ENCODE measurements at places on chromosomes 12 and 14. TPM values are rescaled to one million over a fixed set of nuclear protein-coding genes. Genes with fewer than 3 reads are reported as not detected.

DNA sequence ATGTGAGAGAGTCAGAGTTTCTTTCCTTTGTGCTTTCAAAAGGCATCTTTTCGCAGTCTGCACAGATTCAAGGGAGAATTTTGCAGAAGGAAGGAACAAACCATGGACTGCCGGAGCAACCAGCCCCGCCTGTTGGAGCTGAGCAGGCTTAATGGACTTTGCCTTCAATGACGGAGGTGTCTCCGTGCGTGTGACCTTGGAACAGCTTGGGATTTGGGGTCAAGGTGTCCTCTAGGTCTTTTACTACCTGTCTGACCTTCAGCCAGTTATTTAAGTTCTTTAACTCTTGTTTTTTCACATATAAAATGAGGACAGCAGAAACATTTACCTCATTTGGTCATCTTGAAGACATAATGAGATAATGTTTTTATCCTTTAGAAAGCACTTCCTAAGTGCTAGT is 4.1 kb downstream of the FGF23 start:
- no peaks in the 10 kb centered on the region for H3K27me3 ChIP-seq
- no peaks in the 10 kb centered on the region for H3K36me3 ChIP-seq
- no peak overlapping the region for H3K27ac ChIP-seq
- H3K4me1 ChIP-seq: no peaks in the 10 kb centered on the region
- no peak overlapping the region for H3K4me3 ChIP-seq

- H3K27me3 ChIP-seq: no peaks in the 10 kb centered on the region
- no peaks in the 10 kb centered on the region for H3K36me3 ChIP-seq
- no peak for DNase-seq
- no peak overlapping the region for H3K27ac ChIP-seq
Observed at GRCh38 chr14:93901813-93902212, 25.3 kb upstream of the FAM181A start.

The OR4E2 gene
- not detected for total RNA-seq

GRCh38 chr14:86055512-86056075 is 525.6 kb downstream of the FLRT2 start:
- no peak for DNase-seq
- no peak overlapping the region for H3K27ac ChIP-seq
- no peaks in the 10 kb centered on the region for H3K27me3 ChIP-seq
- H3K4me3 ChIP-seq: no peak overlapping the region

The CLEC9A gene
- total RNA-seq: 0.57 TPM

DNA sequence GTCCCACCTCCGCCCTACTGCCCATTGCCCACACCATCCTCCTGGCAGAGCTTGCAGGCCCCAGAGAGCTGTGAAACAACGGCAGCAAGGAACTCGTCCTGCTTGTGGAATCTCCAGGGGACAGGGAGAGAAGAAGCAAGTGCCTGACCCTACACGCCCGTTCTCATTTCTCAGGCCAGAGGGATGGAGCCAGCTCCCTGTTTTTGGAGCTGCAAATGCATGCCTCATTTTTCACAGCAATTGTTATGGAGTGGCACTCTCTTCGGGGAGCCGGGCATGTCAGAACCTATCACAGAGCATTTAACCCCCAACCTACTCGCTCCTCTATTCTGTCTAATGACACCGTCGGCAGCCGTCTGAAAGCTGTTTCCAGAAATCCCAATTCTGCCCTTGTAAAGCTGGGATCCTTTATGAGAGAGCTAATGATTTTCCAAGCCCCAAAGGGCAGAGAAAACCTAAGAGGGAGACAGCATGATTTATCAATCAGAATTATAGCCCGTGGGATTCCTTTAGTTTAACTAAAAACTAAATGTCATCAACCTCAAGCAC is 222.3 kb upstream of the NOS1 start:
- no peak overlapping the region for H3K27ac ChIP-seq
- no peaks in the 10 kb centered on the region for H3K36me3 ChIP-seq
- DNase-seq: no peak
- peaks cover 7% of the 10 kb centered on the region for H3K27me3 ChIP-seq
- no peak overlapping the region for H3K4me3 ChIP-seq
- H3K4me1 ChIP-seq: no peaks in the 10 kb centered on the region

GRCh38 chr12:127501916-127502315 is 765.1 kb upstream of the TMEM132C start:
- H3K4me1 ChIP-seq: no peaks in the 10 kb centered on the region
- H3K27ac ChIP-seq: no peak overlapping the region
- H3K4me3 ChIP-seq: no peak overlapping the region
- H3K36me3 ChIP-seq: no peaks in the 10 kb centered on the region
- H3K27me3 ChIP-seq: no peaks in the 10 kb centered on the region

GRCh38 chr14:69300601-69301221 is 40.8 kb downstream of the GALNT16 start:
- DNase-seq: peak; percentile 10
- H3K27me3 ChIP-seq: no peaks in the 10 kb centered on the region
- no peak overlapping the region for H3K27ac ChIP-seq
- H3K4me3 ChIP-seq: no peak overlapping the region

The CLEC12A gene
- 4.8 TPM for total RNA-seq

- no peaks in the 10 kb centered on the region for H3K4me1 ChIP-seq
- no peak for DNase-seq
- no peak overlapping the region for H3K27ac ChIP-seq
- no peaks in the 10 kb centered on the region for H3K36me3 ChIP-seq
- H3K4me3 ChIP-seq: no peak overlapping the region
Observed at GRCh38 chr12:124026755-124027745, 54.0 kb downstream of the ZNF664 start.

DNA sequence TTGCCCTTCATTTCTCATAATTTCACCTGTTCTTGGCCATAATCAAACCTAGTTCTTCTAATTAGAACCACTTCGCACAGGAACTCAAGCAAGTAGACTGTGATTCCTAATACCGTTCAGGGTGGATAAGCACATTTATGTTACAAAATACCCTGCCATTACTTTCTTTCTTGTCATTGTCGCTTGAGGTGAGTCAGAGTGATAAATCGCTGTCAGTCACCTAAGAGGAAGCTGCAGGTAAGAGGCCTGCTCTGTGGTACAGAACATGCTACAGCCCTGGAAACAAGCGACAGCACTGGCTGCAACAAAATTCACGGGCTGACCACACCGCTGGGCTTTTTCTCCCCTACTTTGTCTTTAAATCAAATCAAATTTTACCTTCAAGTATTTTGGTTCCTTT is 218.2 kb downstream of the ANO6 start:
- no peaks in the 10 kb centered on the region for H3K4me1 ChIP-seq
- no peak for DNase-seq
- no peaks in the 10 kb centered on the region for H3K36me3 ChIP-seq
- no peak overlapping the region for H3K4me3 ChIP-seq
- H3K27ac ChIP-seq: no peak overlapping the region

DNA sequence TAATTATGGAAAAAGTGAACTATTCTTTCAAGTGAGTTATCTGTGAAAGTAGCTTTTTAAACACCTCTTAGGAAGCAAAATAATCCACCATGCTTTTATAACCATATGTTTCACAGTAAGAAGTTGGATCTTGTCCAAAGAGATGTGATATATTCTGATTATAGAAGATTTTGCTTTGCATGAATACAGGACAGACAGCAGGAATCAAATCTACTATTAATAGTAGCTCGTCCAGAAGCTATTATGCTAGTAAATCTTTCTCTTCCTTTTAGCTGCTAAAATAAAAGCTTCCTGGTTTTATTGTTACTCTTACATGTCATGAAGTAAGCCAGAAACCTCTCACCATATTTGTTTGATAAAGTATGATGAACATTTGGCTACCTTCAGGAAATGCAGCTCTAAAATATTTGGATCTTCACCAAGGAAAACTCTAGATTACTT is 257.0 kb downstream of the IPO8 start:
- no peak overlapping the region for H3K27ac ChIP-seq
- H3K4me1 ChIP-seq: no peaks in the 10 kb centered on the region
- no peak for DNase-seq
- H3K36me3 ChIP-seq: no peaks in the 10 kb centered on the region
- H3K4me3 ChIP-seq: no peak overlapping the region
- H3K27me3 ChIP-seq: no peaks in the 10 kb centered on the region

The SLC10A1 gene
- total RNA-seq: not detected

DNA sequence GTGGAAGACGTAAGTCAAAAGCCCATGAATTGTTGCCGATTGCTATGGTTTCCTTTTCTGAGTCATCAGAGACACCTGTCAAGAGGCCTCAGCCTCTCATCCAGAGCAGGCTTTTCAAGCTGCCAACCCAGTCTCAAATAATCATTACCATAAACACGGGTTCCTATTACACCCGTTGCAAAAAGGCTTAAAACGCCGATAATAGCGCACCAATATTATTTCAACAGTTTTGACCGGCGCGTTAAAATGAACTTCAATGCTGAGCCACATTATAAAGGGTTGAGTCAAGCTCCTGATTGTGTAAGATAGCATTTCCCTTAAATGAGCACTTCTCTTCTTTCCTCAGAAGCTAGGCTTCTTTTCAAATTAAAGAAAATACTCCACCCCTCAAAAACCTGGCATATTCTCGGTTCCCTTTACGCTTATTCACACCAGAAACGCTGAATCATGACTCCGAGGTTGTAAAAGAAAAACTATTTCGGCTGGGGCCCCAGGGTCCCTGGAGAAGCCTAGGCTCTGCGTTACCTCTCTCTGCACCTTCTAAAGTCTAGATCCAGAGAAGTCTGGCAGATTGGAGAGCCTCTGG is 1.4 kb downstream of the TMTC1 start:
- peaks cover 3% of the 10 kb centered on the region for H3K4me1 ChIP-seq
- no peaks in the 10 kb centered on the region for H3K36me3 ChIP-seq
- no peaks in the 10 kb centered on the region for H3K27me3 ChIP-seq
- peak; percentile 66 for DNase-seq
- peak overlapping the region; percentile 83 for H3K4me3 ChIP-seq

- H3K4me1 ChIP-seq: no peaks in the 10 kb centered on the region
- no peak overlapping the region for H3K4me3 ChIP-seq
- no peaks in the 10 kb centered on the region for H3K27me3 ChIP-seq
- no peaks in the 10 kb centered on the region for H3K36me3 ChIP-seq
- no peak overlapping the region for H3K27ac ChIP-seq
Observed at GRCh38 chr14:98925354-98926040, 346.5 kb downstream of the BCL11B start.

GRCh38 chr12:62995097-62995496 is 60.1 kb upstream of the PPM1H start:
- no peak for DNase-seq
- H3K4me3 ChIP-seq: no peak overlapping the region
- no peaks in the 10 kb centered on the region for H3K27me3 ChIP-seq
- H3K4me1 ChIP-seq: no peaks in the 10 kb centered on the region

DNA sequence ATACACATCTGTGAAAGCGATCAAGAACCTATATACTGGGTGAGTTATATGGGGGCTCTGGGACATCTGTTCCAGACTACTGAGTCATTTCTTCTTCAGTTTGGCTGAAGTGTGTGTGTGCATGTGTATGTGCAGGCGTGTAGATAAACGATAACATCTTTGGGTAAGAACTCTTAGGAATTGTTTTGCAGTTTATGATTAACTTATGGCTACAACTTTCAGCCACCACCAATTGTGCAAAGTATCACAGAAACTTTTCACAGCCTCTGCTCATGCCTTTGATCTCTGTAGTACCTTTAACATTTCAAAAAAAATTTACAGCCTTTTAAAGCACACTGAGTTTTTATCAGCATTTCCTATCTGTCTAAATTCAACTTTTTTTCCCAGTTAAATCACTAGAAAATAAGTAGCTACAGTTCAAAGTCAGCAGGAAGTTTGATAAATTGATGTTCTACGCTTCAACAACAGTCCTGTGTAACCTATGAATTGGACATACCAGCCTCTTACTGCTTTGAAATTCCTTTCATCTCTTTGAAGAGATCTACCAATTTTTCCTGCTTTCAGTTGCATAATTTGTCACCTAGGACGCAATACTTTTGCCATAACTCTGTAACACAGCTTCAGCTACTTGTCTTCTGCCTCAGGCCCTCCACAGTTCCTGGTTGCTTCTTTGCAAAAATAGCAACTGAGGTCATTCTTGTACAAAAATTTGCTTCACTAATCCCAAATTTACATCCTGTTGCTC is 43.0 kb downstream of the PPM1H start:
- no peaks in the 10 kb centered on the region for H3K27me3 ChIP-seq
- H3K36me3 ChIP-seq: no peaks in the 10 kb centered on the region
- DNase-seq: no peak

- H3K4me1 ChIP-seq: no peaks in the 10 kb centered on the region
- DNase-seq: no peak
- H3K4me3 ChIP-seq: no peak overlapping the region
- H3K27me3 ChIP-seq: no peaks in the 10 kb centered on the region
- H3K36me3 ChIP-seq: no peaks in the 10 kb centered on the region
Observed at GRCh38 chr14:78346747-78347146, 176.6 kb downstream of the NRXN3 start.

- H3K4me1 ChIP-seq: no peaks in the 10 kb centered on the region
- no peak overlapping the region for H3K27ac ChIP-seq
- H3K27me3 ChIP-seq: no peaks in the 10 kb centered on the region
- H3K36me3 ChIP-seq: no peaks in the 10 kb centered on the region
- no peak for DNase-seq
- no peak overlapping the region for H3K4me3 ChIP-seq
Observed at GRCh38 chr14:49930720-49931119, 37.8 kb downstream of the ARF6 start.

The NTN4 gene
- 83.2 TPM for total RNA-seq

The GNS gene
- 215 TPM for total RNA-seq

The ACVRL1 gene
- total RNA-seq: 88.4 TPM

DNA sequence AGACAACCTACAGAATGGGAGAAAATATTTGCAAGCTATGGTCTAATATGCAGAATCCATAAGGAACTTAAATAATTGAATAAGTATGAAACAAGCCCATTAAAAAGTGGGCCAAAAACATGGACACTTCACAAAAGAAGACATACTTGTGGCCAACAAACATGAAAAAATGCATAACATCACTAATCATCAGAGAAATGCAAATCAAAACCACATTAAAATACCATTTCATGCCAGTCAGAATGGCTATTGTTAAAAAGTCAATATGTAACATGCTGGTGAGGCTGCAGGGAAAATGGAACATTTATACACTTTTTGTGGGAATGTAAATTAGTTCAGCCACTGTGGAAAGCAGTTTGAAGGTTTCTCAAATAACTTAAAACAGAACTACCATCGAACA is 945.4 kb upstream of the FLRT2 start:
- H3K36me3 ChIP-seq: no peaks in the 10 kb centered on the region
- H3K4me1 ChIP-seq: no peaks in the 10 kb centered on the region
- no peak overlapping the region for H3K27ac ChIP-seq
- no peaks in the 10 kb centered on the region for H3K27me3 ChIP-seq

Measured in kidney (tissue), 22 donors.